ENCODE measurements at places on chromosomes 13 and 19.

DNA sequence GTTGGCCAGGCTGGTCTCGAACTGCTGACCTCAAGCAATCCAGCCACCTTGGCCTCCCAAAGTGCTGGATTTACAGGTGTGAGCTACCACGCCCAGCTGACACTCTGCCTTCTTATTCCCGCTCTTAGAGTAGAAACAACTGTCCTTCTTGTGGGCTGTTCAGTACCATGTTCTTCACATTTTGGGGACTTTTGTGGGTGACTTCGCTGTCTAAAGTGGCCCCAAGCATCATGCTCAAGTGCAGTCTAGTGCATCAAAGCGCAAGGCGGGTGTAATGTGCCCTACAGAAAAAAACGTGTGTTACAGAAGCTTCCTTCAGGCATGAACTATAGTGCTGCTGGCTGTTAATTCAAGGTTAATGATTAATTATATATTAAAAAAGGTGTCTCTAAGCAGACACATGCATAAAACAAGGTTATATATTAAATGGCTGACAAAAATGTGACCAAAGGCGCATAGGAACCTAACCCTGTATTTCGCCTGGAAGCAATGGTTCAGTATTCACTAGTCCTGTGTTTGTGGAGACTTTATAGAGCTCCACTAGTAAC, 38.3 kb downstream of the ABCC4 start:
- DNase-seq = no peak

DNA sequence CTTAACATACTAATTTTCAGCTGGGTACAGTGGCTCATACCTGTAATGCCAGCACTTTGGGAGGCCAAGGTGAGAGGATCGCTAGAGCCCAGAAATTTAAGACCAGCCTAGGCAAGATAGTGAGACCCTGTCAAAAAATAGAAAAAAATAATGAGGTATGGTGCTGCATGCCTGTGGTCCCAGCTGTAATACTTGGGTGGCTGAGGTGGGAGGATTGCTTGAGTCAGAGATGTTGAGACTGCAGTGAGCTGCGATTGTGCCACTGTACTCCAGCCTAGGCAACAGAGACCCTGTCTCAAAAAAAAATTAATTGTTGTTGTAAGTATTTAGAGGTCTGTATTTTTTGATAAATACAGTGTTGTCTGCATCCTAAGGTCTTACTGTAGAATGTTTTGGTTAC, 66.8 kb downstream of the FNDC3A start:
- DNase-seq = no peak

- DNase-seq = no peak
These were observed 49.6 kb downstream of the ABCC4 start for GRCh38 chr13:95251641-95252040.

GRCh38 chr19:14363183-14364097, 17.8 kb upstream of the ADGRE5 start:
- peak; percentile 19 for DNase-seq

- DNase-seq = no peak
These were observed 28.3 kb downstream of the SMAD9 start for GRCh38 chr13:36891752-36892151.

DNA sequence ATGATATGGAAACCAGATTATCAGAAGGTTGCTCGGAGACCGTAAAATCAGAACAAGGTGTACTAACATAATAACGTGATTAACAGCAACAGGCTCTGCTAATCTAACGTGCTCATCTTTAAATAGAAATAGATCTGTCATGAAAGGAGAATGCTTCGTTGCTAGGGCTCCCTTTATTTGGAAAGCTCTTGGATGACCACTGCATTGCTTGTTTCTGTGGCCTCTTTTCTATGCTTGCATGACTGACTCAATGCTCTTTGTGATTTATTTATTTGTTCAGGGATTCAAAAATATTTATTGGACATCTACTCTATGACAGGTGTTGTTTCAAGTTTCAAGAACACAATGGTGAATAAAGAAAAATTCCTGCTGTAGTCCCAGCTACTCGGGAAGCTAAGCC, 22.3 kb upstream of the ZDHHC20 start:
- DNase-seq = no peak

- no peak for DNase-seq
These were observed 2.2 kb downstream of the ZNF43 start for GRCh38 chr19:21833733-21834132.

GRCh38 chr13:112700291-112701060, 10.6 kb downstream of the ATP11A start:
- no peak for DNase-seq

DNA sequence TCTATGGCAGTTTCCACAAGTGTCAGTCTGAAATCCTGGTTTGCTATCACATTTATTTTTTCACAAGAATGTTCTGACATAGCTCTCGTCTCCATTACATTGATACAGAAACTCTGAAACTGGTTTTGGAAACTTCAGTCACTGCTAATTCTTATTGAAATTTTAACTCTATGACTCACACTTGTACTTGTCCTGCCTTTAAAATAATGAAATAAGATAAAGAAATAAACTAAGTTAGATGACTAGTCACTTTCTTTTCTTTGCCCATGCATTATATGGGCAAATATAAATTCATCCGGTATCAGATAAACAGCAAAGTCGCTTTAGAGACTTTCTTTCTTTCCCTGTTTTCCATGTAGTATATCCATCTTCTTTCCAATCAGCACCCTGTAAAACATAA, 257.5 kb downstream of the PCDH9 start:
- no peak for DNase-seq

DNA sequence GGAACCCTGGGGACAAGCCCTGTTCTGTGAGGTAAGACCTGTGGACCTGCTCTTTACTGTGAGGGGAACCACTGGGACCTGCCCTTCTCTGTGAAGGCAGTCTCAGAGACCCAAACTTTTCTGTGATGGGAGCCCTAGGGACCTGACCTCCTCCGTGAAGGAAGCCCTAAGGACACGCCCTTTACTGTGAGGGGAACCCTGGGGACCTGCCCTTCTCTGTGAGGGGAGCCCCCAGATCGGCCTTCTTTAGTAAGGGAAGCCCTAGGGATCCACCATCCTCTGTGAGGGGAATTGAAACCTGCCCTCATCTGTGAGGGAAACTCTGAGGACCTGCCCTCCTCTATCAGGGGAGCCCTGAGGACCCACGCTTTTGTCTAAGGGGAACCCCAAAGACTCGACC, 343.5 kb downstream of the UQCRFS1 start:
- DNase-seq = no peak

- DNase-seq = no peak
These were observed 21.7 kb downstream of the UBE2L5 start for GRCh38 chr13:30443957-30444404.

- no peak for DNase-seq
These were observed 95.2 kb downstream of the GGACT start for GRCh38 chr13:100493418-100493817.

- DNase-seq = no peak
These were observed 48.6 kb upstream of the WASF3 start for GRCh38 chr13:26508885-26509284.

DNA sequence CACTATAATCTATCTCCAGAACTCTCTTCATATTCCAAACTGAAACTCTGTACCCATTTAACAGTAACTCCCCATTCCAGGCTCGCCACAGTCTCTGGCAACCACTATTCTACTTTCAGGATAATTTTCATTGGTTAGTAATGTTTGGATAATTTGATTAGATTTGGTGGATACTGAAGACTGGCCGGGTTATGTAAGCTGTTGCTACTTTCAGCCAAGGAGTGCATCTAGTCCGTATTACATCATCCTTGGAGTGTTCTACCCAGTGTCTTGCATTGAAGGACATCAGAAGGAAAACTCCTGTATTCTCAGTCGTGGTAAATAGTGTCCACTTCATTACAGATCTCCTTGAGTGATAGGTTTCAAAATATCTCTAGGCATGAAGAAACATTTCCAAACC, 60.5 kb downstream of the PCCA start:
- no peak for DNase-seq

DNA sequence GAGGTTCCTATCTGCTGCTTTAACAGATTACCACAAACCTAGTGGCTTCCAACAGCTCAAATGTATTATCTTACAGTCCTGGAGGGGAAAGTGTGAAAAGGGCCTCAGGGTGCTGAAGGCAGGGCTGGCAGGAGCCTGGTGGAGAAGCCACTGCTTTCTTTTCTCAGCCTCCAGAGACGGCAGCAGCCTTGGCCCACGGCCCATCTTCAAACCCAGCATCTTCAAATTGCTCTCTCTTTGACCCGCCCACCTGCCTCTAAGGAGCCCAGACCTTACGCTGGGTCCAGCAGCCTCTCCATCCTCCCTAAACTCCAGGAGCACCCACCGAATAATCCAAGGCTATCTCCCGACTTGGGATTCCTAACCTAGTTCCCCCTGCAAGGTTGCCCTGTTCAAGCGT, 35.6 kb downstream of the C13orf46 start:
- DNase-seq = no peak

- no peak for DNase-seq
These were observed 133.9 kb downstream of the IRS2 start for GRCh38 chr13:109652531-109652930.

DNA sequence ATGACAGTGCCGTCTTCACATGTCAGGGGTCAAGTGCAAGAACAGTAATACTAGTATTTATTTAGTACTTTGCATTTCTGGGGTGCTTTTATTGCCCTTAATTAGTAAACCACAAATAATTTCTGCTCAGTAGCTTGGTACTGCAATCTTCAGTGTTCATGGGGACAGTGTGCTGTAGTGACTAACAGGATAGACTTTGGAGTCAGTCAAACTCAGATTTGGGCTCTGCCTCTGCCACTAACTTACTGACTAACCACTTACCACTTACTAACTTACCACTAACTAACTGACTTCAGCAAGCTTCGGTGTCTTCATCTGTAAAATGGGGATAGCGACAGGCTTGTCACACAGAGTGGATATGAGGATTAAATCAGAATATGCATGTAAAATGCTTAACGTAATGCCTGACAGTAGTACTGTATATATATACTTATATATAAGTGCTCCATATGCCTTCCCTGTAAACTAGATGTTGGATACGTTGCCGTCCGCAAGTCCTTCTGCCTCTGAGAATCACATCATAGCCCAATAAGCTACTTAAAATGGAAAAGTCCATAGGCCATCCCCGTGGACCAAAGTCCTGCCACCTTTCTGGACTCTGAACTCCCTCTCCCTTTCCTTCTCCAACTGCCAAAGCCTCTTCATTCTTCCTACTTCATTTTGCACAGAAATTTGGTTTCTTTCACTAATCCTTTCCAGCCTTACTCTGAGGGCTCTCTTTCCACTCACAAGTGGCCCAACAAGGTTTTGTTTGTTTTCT, 158.1 kb downstream of the ZIC5 start:
- no peak for DNase-seq

- DNase-seq = no peak
These were observed 125.2 kb downstream of the RAB20 start for GRCh38 chr13:110436276-110436675.

DNA sequence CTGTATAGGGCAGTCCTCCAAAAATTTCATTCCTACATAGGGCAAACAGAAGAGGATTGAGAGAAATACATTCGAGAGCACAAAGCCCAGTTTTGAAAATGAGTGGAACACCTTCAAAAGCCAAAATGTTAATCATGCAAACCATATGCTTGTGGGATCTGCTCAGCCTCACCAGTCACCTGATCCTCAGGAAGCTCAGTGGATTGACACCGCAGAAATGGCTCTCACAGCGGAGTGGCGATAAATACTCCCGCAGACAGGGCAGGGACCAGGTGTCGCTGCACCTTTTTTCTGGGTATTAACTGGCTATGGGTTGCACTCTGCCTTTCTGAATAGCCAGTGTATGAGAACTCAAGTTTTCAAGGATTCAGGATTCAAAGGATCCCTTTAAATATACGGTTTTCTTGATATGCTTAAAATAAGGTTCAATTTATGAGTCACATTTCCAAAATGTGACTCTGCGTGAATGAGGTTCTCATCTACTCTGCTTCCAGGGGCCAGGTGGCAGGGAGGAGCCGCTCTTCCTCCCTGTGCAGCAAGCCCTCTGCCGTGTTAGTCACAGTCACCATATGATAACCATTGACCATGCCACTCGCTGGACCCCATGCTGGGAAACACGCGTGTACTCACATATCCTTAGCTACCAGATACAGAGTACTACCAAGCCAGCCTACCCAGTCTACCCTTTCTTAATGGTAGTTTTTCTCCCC, 18.3 kb upstream of the DHRS12 start:
- DNase-seq = no peak

DNA sequence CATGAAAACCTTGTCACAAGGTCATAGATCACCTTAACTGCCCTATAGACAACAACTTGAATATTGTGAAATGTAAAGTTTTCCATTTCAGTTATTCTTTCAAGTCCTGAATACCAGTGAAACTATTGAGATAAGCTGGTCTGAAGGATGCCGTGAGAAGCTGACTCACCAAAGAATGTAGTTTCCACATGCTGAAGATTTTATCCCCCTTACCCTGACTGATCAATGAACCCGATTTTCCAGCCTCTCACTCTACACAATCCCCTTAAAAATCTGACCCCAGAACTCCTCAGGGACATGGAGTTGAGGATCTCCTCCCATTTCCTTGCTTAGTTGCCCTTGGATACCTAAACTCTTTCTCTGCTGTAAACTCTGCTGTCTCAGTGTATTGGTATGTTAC, 67.5 kb downstream of the POSTN start:
- DNase-seq = no peak

DNA sequence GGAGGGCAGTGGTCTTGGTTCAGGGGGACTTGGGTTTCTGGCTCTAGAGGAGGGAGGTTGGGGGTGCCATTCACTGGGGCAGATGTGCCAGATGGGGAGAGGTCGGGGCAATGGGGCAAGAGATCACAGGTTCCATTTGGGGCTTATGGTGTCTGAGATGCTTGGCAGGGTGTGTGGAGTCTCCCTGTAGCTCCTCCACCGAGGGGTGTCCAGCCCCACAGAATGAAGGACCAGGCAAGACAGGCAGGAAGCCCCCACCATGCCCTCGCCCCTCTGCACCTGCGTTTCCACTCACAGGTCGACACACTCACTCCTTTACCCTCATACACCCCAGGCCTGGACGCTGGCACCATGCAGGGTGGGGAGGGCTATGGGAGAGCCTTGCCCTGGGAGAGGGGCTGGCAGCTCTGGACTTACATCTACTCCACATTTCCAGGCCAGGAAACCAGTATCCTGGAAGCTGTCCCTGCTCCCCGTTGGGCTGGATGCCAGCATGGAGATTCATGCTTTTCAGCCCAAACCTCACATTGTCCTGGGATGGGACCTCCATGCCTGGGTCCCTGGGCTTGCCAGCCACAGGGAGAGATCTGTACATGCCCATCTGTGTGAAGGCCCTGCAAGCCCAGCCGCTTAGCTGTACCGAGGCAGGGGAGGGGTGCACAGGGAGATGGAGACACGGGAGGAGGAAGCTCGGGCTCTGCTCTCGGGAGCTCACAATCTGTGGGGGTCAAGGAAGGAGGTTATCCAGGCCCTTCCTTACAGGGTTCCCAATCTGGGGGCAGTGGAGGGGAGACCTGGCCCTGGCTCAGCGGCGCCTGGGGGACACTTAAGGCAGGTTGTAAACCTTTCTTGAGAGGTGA, 77.1 kb downstream of the CHST8 start:
- no peak for DNase-seq

DNA sequence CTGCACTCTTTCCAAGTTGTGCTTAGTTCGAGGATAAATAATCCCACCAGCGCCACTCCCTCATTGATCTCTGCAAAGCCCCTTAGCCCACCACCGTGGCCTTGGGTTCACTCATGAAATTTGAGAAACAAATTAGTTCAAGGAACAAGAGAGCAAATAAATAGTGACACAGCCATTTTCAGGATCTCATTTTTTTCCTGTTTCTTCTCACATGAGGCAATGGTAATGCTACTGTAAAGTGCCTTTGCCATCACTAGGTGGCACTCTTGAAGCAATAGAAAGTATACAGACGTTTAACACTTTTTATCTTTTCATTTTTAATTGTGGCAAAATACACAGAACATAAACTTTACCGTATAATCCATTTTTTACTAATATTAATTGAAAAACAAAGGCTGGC, 76.8 kb upstream of the ZNF835 start:
- no peak for DNase-seq

Measured in activated CD4-positive, CD25-positive, alpha-beta regulatory T cell (primary cell).